ENCODE measurements at places on chromosomes 16 and 17. TPM values are rescaled to one million over a fixed set of nuclear protein-coding genes. Genes with fewer than 3 reads are reported as not detected.
A peak's percentile ranks its signal among the peaks of the same experiment; 100 is the strongest.

DNA sequence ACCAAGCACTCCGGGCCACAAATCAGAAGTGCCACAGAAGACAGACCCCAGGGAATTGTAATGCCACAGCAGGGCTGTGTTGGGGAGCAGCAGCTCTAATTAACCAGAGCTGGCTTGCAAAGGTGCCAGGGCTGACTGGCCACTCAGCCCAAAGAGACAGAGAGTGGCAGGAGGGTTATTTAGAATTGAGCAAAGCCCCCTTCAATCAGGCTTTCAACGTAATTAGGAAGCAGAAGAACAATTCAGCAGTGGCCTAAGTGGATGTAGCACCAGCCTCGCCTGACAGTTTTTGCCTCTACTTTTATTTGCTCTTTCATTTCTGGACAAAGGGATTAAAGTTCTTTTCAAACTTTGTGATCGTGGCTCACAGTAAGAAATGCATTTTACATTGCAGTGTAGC, 278.3 kb upstream of the IRX3 start:
- no peak overlapping the region for H3K4me3 ChIP-seq
- H3K4me1 ChIP-seq, result no peaks in the 10 kb centered on the region
- no peaks in the 10 kb centered on the region for H3K36me3 ChIP-seq
- H3K27ac ChIP-seq, result no peak overlapping the region

DNA sequence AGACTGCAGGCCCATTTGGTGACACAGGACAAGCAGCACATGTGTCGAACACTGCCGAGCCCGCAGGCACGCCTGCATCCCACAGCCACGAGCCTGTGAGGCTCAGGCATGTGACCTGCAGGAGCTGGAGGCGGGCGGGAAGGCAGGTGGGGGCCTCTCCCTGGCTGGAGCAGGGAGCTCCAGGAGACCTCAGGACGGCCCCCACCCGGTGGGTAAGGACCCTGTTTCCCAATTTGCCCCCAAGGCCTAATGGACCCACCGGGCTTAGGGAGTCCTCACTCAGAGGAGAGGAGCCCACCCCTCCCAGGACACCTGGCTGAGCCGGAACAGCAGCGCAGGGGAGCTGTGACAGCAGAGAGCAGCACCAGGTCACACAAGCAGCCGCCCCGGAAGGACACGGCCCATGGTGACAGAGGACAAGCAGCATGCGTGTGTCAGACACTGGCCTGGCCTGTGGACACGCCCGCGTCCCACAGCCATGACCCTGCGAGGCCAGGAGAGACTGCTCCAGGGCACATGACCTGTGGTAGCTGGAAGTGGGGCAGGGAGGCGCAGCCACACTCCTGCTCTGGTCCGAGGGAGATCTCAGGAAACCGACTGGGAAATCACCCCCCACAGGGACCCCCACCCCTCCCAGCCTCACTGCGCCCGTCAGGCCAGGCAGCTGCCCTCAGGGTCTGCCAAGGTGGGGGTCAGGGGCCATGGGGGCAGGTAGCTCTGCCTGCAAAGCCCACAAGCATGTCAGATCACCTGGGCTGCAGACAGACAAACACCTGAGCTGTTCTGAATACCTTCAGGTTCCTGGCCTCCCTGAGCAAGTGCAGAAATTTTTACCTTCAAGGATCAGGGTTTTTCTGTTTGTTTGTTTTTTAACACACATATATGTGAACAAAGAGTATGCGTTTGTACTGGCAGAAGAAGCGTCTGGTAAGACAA, 2.4 kb downstream of the SPSB3 start:
- H3K4me3 ChIP-seq, result peak overlapping the region; percentile 37
- H3K27me3 ChIP-seq, result no peaks in the 10 kb centered on the region

The C16orf74 gene
- total RNA-seq, result 0.42 TPM

The CCL13 gene
- total RNA-seq, result not detected

The SKAP1 gene
- 1.0 TPM for total RNA-seq

DNA sequence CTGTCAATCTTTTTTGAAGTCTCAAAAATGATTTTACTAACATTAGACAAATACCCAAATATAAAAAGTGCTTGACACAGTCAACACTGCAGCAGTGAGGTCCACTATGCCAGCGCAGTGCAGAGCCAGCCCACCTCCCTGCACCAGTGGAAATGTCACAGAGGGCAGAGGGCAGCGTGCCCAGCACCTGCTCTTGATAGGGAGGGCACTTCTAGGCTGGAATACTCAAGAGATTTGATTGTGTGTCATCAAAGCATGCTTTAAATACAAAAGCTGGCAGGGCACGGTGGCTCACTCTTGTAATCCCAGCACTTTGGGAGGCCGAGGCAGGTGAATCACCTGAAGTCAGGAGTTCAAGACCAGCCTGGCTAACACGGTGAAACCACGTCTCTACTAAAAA, 136.0 kb downstream of the ANKRD11 start:
- H3K4me3 ChIP-seq, result no peak overlapping the region
- H3K27me3 ChIP-seq, result no peaks in the 10 kb centered on the region
- H3K27ac ChIP-seq, result peak overlapping the region; percentile 84
- peaks cover 3% of the 10 kb centered on the region for H3K36me3 ChIP-seq
- peaks cover 31% of the 10 kb centered on the region for H3K4me1 ChIP-seq
- DNase-seq, result no peak

DNA sequence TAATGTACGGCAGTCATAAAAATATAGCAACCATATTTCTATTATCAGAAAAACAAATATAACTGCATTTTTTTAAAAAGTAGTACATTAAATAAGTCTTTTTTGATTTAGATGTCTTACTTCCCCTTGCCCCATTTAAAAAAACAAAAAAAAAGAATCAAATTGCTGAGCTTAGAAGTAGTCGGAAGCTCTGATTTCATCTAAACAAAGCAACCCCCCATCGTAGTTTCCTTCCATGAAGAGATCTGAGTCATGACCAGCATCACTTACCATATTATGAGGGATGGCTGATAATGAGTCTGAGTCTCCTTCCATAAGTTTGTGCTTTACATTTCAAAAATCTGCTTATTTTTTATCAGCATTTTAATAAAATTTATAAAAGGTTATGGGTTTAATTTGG, 86.2 kb downstream of the ITFG1 start:
- peaks cover 5% of the 10 kb centered on the region for H3K4me1 ChIP-seq
- no peak overlapping the region for H3K4me3 ChIP-seq
- peaks cover 12% of the 10 kb centered on the region for H3K36me3 ChIP-seq
- no peak overlapping the region for H3K27ac ChIP-seq

DNA sequence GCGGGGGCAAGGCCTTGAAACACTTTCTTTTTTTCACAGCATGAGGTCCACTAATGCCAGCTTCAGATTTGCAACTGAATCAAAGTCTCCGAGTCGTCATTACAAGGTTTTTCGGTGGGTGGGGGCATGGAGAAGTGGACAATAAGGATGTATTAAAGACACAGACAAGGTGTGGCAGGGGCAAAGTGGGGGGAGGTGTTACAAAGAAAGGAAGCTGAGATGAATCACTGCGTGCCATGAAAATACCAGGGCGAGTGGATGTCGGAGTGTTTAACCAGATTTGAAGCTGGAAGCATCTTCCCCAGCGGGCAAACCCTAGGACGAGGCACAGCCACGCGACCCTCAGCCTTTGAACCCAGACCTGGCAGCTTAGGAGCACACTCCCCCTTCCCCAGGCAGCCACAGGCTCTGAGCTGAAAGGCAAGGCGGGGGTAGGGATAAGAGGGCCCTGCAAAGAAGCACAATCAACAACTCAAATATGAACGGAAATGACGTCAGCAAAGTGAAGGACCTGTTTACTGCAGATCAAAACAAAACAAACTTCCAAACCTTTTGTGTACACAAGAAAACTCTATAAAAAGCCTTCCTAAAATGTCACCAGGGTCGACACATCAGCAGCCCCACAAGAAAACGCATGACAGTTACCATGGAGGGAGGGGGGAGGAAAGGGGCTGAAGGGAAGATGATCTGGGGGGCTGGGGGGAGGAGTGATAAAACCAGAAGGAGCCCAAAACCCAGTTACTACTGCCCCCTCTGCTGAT, 5.6 kb upstream of the ZFHX3 start:
- no peak overlapping the region for H3K27ac ChIP-seq
- H3K4me3 ChIP-seq, result peak overlapping the region; percentile 57
- H3K36me3 ChIP-seq, result no peaks in the 10 kb centered on the region

DNA sequence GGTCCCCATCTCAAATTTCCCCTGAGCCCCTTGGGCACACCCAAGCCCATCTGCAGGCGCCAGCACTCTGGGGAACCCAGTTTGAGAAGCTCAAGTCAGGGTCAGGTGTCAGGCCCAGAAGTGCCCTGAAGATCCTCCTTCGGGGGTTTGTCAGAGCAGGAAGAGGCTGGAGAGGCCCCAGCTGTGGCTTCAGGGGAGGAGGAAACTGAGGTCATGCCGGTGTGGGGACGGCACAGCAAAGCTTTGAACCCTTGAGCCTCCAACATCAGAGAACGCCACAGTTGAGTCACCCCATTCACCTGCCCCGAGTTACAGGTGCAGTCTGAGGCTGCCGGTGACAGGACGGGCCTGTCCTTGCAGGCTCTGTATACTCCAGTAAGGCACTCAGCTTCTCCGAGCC, 140.2 kb upstream of the CIBAR2 start:
- H3K36me3 ChIP-seq, result no peaks in the 10 kb centered on the region
- no peak overlapping the region for H3K4me3 ChIP-seq
- peaks cover 3% of the 10 kb centered on the region for H3K4me1 ChIP-seq
- no peak for DNase-seq
- no peak overlapping the region for H3K27ac ChIP-seq

- no peak overlapping the region for H3K27ac ChIP-seq
- no peaks in the 10 kb centered on the region for H3K36me3 ChIP-seq
- peaks cover 2% of the 10 kb centered on the region for H3K4me1 ChIP-seq
- no peak for DNase-seq
- no peak overlapping the region for H3K4me3 ChIP-seq
Observed at GRCh38 chr17:54836723-54837462, 63.8 kb upstream of the TOM1L1 start.

GRCh38 chr16:15979801-15980200, 30.4 kb downstream of the ABCC1 start:
- H3K4me1 ChIP-seq, result peaks cover 2% of the 10 kb centered on the region
- peaks cover 42% of the 10 kb centered on the region for H3K36me3 ChIP-seq
- no peak overlapping the region for H3K27ac ChIP-seq
- no peak for DNase-seq
- H3K4me3 ChIP-seq, result no peak overlapping the region

The GRAP gene
- total RNA-seq, result not detected

GRCh38 chr17:82859431-82860403, 19.9 kb upstream of the ZNF750 start:
- no peak overlapping the region for H3K4me3 ChIP-seq
- H3K4me1 ChIP-seq, result peaks cover 13% of the 10 kb centered on the region
- peak overlapping the region; percentile 68 for H3K27ac ChIP-seq
- DNase-seq, result no peak

The PRSS33 gene
- total RNA-seq, result 0.27 TPM

The PLK1 gene
- 30.4 TPM for total RNA-seq

DNA sequence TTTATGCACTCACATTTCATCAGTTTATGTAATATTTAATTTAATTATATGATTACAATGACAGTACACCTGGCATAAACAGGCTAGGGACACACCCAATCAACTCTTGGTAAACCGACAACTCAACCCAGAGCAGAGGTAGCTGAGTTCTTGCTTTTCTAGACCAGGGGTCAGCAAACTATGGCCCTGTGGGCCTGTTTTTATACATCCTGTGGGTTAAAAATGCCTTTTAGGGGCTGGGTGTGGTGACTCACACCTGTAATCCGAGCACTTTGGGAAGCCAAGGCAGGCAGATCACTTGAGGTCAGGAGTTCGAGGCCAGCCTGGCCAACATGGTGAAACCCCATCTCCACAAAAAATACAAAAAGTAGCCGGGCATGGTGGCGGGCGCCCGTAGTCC, 99.2 kb upstream of the TMEM97 start:
- no peaks in the 10 kb centered on the region for H3K4me1 ChIP-seq
- no peak overlapping the region for H3K27ac ChIP-seq
- H3K36me3 ChIP-seq, result peaks cover 9% of the 10 kb centered on the region
- H3K27me3 ChIP-seq, result no peaks in the 10 kb centered on the region

GRCh38 chr16:27824786-27825185, 238.7 kb downstream of the GSG1L start:
- H3K36me3 ChIP-seq, result no peaks in the 10 kb centered on the region
- no peak overlapping the region for H3K27ac ChIP-seq
- no peak for DNase-seq
- no peak overlapping the region for H3K4me3 ChIP-seq
- H3K4me1 ChIP-seq, result peaks cover 10% of the 10 kb centered on the region
- peaks cover 18% of the 10 kb centered on the region for H3K27me3 ChIP-seq

The CDYL2 gene
- 17.0 TPM for total RNA-seq

- H3K4me1 ChIP-seq, result peaks cover 73% of the 10 kb centered on the region
- peak; percentile 26 for DNase-seq
- H3K27me3 ChIP-seq, result no peaks in the 10 kb centered on the region
- peak overlapping the region; percentile 89 for H3K4me3 ChIP-seq
- H3K27ac ChIP-seq, result peak overlapping the region; percentile 97
- peaks cover 4% of the 10 kb centered on the region for H3K36me3 ChIP-seq
Observed at GRCh38 chr16:20901436-20902112, 1.0 kb downstream of the LYRM1 start.

DNA sequence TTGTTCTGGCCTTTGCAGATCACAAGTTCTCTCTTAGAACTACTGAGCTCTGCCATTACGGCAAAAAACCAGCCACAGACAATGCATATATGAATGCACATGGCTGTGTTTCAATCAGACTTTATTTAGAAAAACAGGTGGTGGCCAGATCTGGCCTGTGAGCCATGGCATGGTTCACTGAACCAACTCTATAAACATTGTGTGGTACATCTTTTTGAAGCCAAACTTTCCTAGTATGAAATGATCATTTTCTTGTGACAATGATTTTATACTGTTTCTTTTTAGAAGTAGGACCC, 65.9 kb upstream of the AMZ2 start:
- no peaks in the 10 kb centered on the region for H3K4me1 ChIP-seq
- H3K27ac ChIP-seq, result no peak overlapping the region
- DNase-seq, result no peak
- H3K4me3 ChIP-seq, result no peak overlapping the region

The METTL23 gene
- total RNA-seq, result 28.2 TPM

DNA sequence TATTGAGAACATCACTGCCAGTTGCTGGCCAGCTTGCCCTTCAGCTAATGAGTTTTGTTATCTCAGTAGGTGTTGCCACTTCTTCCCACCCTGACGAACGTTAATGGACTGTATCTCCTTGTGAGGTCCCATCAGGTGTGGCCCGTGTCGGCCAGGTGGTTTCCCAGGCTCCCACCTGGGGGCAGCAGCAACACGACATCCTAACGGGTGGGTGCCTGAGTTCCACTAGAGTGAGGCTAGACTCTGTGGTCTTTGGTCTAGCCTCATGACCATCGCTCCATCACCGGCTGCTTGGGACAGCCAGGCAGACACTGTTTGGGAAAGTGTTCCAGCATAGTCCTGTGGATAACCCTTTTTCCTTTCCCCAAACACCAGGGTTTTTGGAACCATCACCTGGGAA, 45.6 kb upstream of the LCMT1 start:
- peak overlapping the region; percentile 83 for H3K4me3 ChIP-seq
- DNase-seq, result no peak
- no peaks in the 10 kb centered on the region for H3K36me3 ChIP-seq
- peaks cover 4% of the 10 kb centered on the region for H3K27me3 ChIP-seq
- H3K27ac ChIP-seq, result no peak overlapping the region

Data from progenitor cell of endocrine pancreas (in vitro differentiated cells).